ENCODE measurements at places on chromosomes 1 and 21.

DNA sequence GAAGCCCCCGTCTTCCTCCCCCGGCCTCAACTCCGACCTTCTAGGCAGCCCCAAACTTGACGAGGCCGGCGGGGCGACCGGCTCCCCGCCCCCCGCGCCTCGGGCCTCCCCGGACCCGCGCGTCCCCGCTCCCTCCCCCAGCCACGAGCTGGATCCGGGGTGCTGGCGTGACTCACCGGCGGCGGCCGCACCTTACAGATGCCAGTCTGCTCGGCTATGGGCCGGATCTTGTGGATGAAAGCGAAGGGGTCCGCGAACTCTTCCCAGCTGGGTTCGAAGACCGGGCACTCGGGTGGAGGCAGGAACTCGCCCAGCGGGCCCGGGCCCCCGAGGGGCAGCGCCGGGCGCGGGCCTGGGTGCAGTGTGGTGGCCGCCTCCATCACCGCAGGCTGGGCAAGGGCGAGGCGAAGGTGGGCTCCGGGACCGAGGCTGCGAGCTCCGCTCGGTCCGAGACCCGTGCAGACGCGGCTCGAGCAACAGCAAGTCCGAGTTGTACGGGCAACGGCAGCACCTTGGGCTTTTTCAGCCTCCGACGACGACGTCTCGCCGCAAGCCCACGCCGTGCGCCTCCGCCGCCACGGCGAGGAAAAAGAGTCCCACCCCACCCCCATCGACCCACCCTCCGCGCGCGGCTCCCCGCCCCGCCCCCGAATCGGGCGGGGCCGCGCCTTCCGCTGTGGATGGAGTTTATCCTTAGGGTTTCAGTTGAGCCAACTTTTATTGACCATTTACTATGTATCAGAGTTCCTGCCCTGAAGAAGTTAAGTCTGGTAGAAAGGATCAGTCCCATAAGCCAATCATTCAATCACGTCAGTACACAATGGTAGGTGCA lies at the start of gene KDM5B:
KDM5B (minus strand) TSS at position 496 of the 832 bp plus-strand sequence; CDS start at position 380, 116 bp downstream.
- DNase-seq, result peak; percentile 59

DNA sequence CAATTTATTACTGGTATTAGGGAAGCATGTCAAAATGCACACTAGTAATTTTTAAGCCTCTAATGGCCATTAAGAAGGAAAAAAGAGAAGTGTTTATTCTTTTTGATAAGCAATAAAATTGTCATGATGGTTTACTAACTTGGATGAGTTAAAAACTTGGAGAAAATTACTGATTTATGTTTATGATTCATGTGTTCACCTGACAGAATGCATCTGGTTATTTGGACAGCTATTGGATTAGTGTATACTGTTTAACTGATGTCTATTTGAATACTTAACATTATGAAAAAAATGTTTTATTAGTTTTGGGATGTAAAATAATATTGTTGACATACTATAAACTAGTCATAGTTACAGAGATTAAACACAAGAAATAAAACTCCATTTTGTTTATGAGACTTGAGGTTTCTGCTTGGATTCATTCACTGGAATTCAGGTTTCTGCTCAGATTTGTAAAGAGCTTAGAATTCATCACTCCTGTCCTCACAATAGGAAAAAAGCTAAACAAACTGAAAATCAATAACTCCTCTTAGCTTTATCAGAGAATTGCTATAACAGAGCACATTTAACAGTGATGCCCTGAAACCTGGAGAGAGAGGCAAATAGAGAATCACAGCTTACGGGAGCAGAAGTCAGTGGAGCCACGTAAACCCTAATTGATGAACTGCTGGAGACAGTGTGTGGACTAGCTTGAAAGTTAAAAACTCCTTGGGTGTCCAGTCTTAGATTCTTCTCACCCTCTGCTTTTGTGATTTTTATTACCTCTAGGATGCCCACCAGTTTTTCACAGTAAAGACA lies 56.7 kb downstream of the RALGPS2 start:
- DNase-seq, result no peak

- DNase-seq, result peak; percentile 52
Measured at GRCh38 chr1:182614796-182615454, 10.7 kb upstream of the RGS16 start.

DNA sequence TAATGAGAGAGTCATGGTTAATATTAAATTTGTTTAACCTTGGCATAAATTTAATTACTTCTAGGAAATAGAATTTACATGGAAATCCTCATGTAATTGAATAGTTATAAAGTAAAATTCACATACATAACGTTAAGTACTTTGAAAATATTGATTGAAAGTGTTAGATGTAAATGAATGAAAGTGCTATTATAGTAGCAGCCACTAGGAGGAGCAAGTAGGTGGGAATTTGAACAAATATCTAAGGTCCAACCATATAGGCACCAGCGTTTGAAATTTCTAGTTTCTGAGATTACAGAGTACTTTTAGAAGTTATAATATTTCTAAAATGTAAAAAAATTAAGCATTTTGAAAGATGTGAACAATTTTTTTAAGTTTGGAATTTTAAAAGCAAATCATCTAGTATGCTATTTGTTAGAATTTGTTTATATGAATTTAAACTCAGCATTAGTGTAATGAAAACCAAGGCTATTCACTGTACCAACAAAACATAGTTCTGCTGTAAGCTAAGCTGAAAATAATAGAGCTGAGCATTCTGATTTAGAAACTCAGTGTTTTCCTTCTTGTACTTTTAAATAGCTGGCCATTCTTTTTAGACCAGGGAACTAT lies 3.3 kb downstream of the B3GALT2 start:
- no peak for DNase-seq

DNA sequence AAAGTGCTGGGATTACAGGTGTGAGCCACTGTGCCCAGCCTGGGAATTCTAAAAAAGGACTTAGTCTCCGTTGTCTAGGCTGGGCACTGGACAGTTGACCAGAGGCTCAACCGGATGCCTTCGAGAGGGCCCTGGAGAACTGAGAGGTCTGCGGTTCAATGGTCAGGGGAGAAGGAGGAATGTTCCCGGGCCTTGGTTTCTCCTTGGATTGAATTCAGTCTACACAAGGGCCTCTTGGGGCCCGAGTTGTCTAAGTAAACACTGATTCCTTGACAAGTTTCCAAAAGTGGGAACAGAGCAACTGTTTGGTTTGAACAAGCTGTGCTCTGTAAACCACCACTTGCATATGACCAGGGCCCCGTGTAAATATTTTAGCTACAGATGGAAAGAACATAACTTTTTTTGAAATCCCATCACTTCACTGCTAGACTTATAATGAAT lies 29.1 kb upstream of the CAPZB start:
- no peak for DNase-seq

- no peak for DNase-seq
Measured at GRCh38 chr1:199010933-199011332, 372.1 kb downstream of the PTPRC start.

DNA sequence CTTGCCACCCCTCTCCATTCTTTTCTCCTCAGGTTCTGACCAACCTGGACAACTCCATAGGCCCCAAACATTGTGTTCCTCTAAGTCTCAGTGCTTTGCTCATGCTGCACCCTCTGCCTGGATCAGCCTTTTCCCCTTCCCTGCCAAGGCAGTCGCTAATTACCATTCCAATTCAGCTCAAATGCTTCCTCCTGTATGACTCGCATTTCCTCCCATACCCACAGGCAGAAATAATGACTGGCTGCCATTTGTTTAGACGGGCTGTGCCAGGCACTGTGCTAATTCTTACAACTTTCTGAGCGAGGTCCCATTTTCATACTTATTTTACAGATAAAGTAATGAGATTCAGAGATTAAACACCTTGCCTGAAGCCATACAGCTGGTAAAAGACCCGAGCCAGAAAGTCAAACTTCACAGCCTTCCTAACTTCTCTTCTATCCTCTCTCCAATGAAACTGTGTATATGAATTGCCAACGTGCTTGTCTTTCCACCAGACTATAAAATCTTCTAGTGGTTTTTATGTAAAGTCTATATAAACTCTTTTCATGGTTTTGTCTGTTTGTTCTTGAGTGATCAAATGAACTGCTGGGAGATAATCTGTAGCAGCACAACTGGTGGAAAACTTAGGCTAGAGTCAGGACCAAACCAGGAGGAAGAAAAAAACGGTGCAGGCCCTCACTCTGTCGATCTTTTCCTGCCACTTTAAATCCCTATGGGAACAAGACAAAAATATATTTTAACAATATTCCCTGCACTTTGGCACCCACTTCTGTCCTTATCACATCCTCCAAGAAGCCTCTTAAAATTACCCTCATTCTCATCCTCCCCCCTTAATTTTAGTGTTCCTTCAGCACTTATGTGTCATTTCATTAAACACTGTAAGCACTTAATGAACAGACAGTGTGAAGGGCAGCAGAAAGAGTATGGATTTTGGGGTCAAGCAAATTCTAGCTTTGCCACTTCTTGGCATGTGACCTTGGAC lies 33.7 kb downstream of the RAB3B start:
- no peak for DNase-seq

GRCh38 chr1:241172486-241172885 lies 184.5 kb downstream of the RGS7 start:
- DNase-seq, result no peak

GRCh38 chr21:39422527-39423241 lies 22.9 kb downstream of the LCA5L start:
- DNase-seq, result no peak

DNA sequence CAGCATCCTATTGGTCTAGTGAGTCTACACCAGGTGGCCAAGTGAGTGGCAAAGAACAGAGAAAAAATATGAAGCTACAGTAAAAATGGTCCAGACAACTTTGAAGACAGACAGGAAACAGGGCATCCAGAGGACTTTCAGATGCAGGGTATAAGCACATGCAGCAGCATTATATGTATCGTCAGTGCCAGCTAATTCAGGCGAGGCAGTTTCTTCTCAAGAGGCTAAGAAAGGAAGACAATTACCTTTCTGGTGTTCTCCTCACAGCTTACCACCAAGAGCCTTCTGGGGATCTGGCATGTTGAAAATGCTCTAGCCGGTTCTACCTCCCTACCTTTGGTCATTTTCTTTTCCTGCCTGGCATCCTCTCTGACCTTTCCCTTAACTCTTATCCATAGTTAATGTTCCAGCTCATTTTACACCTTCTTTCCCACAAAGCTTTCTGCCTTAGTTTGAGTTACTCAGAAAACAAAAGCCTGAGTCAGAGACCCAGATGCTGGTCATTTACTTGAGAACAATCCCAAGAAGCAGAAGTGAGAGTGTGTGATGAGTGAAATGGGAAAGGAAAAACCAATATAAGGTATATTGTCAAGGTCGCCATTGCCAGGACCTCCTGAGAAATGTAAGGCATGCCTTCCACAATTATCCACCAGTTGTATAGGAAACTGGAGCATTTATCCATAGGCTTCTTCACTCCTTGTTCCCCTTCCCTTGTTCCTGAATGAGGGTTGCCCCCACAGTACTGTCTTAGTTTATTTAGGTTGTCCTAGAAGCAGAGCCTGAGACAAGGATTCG lies 444.1 kb downstream of the PLPP3 start:
- DNase-seq, result no peak

- DNase-seq, result no peak
Measured at GRCh38 chr1:63710761-63711380, 62.9 kb upstream of the ROR1 start.

GRCh38 chr1:6634371-6635052 lies 9.8 kb downstream of the THAP3 start:
- DNase-seq, result peak; percentile 39

DNA sequence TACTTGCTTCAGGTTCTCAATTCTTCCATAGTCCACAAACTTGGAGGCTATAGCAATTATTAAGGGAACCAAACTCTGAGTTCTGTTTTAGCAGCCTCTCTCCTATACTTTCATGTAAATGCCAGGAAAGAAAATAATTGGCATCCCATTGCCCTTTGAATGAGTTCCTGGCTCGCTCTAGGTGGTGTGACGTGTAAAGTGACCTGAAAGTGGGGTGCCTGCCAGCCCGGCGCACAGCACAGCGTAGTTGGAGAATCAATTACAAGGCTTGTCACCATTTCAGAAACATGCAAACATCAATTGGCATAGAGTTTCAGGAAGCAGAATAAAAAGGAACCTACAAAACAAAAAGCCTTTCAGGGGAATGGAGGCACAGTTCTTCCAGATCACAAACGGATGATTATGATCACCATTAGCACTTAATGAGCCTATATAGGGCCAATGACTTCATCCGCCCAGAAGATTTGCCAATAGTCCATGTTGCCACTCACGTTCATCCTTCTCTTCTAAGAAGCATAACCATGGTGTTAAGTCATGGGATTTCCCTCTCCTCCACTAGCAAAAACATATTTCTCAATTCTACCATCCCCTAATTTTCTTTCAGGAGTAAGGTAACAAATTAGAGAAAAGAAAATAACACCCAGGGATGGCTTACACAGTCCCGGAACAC lies 354.6 kb upstream of the ADGRL2 start:
- DNase-seq, result no peak

GRCh38 chr1:200369131-200369530 lies 40.7 kb downstream of the ZNF281 start:
- no peak for DNase-seq

- DNase-seq, result no peak
Measured at GRCh38 chr1:31324093-31324492, 27.3 kb downstream of the ZCCHC17 start.

- no peak for DNase-seq
Measured at GRCh38 chr1:195773931-195774330, 834.3 kb downstream of the KCNT2 start.

GRCh38 chr21:42310411-42311001 lies 4.7 kb downstream of the TFF3 start:
- no peak for DNase-seq

DNA sequence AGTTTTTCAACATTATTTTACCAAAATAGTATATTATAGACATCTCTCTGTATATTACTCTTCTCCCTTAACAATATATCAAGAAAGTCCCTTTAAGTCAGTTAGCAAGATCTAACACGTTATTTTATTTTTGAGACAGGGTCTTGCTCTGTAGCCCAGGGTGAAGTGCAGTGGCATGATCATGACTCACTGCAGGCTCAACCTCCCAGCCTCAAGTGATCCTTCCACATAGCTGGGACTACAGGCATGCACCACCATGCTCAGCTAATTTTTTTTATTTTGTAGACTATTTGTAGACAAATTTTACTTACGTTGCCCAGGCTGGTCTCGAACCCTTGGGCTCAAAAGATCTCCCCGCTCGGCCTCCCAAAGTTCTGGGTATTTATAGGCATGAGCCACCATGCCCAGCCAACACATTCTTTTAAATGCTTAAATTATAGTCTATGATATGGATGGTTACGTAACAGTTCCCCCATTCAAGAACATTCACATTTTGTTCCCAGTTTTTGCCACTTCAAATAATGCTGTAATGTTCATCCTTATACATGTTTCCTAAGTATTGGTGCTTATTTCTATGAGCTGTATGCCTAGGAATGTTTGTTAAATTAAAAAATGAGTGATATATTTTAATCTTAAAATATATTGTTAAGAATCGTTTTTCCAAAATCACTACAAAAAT lies 70.4 kb downstream of the TUT4 start:
- no peak for DNase-seq

DNA sequence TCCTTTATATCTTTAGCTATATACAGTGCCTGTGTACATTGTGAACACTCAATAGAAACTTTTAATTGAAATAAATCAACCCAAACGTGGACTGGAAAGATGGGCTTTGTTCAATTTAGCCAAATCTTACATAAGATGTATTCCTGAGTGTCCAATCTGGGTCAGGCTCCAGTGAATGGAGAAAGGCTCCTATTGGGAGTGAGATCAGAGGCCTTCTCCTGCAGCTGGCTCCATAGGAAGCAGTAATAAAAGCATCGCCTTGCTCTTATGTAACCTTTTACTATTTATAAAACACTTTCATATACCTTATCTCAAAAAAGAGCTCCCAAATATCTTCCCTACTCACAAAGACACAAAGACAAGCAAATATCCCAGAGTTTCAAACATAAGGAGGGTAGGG lies 24.9 kb upstream of the RGS16 start:
- DNase-seq, result no peak
